ENCODE measurements at places on chromosomes 3 and 15.
A peak's percentile ranks its signal among the peaks of the same experiment; 100 is the strongest.

DNA sequence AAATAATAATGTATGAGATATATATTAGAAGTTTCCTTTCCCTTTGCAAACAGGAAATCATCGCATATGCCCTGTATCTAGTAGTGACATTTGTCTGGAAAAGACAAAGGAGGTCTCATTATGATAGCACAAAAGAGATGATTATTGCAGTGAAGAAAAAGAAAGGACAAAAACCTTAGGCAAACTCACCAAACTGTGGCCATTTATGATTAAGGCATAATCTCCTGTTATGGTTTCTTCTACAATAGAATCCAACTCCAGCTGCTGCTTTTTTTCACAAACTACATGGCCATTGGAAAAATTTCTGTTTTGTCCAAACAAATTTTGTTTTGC, 218.2 kb downstream of the ATP8B4 start:
- no peak for DNase-seq

DNA sequence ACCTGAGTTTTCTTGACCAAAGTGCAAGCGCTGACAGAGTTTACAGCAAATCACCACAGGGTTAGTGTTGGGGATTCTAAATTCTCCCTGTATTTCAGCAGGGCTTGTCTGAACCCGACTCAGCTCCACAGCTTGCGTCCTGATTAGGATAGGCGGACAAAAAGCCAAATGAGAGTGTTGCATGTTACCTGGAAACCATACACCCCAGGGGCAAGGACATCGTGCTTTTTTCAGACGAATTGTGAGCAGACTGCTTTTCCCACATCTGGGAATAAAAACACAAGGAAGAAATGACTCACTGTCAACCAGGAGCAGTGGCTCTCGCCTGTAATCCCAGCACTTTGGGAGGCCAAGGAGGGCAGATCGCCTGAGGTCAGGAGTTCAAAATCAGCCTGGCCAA, 3.0 kb downstream of the DZIP1L start:
- DNase-seq = no peak

- DNase-seq = no peak
Measured at GRCh38 chr15:64210371-64210770, 47.5 kb upstream of the PPIB start.

DNA sequence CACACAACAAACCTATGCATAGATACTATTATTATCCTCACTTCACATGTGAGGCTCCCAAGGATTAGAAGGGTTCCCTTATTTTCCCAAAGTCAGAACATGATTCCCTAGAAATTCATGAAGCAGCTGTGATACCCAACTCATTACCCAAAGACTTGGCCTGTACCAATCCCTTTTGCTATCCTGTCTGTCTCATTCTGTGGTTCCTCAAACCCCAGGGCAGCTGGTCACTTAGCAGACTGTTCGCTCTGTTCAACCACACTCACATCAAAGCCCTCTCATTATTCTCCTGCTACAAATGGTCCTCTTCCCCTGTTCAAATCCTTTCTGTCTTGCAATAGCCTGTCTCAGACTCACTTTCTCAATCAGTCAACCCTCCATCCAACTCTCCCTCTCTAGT, 154.3 kb upstream of the TRIM42 start:
- no peak for DNase-seq

DNA sequence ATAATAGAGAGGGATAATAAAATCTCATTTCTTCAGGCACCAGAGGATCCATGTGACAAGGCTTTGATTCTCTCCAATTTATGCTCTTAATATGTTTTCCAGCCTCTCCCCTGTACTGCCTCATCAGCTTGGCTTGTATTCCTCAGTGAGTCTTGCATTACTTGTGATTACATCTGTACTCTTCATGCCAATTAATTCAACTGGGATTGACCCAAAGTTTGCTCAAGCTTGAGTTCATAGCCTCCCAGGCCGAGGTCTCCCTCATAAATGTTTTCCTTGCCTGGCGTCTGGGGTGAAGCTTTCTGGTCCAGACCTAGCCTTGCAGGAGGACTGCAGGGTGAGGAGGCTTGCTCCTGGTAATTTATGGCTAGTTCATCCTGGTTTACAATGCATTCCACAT, 146.9 kb downstream of the CHST2 start:
- no peak for DNase-seq

GRCh38 chr15:63048776-63049665, 6.5 kb downstream of the TPM1 start:
- DNase-seq = peak; percentile 33

DNA sequence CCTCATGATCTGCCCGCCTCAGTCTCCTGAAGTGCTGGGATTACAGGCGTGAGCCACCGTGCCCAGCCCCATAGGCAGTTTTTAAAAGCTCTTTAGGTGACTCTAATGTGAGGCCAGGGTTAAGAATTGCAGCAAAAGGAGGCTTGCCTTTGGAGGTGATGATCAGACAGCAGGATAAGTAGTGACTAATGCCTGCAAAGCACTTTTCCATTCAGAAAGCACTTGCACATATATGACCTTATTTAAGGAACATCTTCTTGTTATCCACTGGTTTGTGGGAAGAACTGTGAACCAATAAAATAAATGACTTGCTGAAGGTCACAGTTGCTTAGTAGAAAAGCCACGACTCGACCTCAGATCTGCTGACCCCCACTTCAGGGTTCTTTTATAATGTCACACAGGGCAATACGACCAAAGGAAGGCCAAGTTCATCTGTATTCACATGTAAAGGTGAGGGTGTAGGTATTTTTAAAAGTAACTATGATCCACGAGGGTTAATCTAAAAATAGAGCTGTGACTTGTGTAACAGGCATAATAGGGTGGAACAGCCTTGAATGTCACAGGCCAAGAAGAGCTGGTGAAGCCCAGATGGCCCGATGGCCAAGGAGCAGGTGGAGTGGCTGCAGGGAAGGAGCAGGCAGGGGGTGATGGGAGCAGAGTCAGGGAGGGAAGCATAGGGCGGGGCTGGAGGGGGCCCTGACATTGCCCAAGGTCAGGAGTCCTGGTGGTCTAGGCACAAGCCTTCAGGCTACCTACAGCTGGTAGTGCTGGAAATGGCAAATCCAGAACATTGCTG, 24.4 kb downstream of the LARP6 start:
- no peak for DNase-seq

DNA sequence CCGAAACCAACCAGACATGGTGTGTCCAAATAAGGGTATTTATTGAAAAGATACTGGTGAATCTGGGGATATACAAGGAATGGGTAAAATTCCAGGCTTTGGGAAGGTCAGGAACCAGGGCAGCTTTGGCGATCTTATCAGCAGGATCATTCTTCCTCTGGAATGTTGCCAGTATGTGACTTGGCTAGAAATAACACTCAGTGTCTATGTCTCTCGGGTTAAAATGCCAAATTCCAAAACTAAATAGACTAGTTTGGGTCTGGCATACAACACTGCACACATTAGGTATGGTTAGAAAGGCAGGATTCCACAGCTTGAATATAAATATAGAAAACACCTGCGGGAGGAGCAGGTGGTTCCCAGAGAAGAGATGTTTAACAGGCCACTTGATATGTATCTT, 220.2 kb upstream of the CD96 start:
- DNase-seq = no peak

- no peak for DNase-seq
Measured at GRCh38 chr3:156214676-156215075, 94.3 kb downstream of the KCNAB1 start.

GRCh38 chr3:83048556-83048955, 1287.1 kb upstream of the GBE1 start:
- DNase-seq = no peak

- no peak for DNase-seq
Measured at GRCh38 chr3:155639462-155640055, 105.3 kb downstream of the PLCH1 start.

- DNase-seq = no peak
Measured at GRCh38 chr3:55486857-55487380, at the start of gene WNT5A. TSS of gene WNT5A (minus strand) at chr3:55487306. CDS start at chr3:55486985, 321 bp downstream.

DNA sequence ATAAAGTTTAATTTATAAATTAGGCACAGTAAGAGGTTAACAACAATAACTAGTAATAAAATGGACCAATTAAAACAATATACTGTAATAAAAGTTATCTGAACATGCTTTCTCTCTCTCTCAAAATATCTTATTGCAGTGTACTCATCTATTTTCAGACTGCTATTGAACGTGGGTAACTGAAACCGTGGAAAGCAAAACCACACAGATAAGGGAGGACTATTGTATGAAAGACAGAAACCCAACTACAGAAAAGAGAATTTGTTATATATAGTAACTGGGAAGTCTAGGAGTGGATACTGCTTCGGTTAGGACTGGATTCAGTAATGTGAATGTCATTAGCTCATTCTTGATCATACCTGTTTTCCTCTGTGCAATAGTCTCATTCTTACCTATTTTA, 119.3 kb upstream of the DAZL start:
- DNase-seq = no peak

GRCh38 chr3:8524249-8524648, 22.6 kb downstream of the LMCD1 start:
- DNase-seq = no peak

GRCh38 chr15:49380912-49381311, 42.1 kb upstream of the FGF7 start:
- no peak for DNase-seq

DNA sequence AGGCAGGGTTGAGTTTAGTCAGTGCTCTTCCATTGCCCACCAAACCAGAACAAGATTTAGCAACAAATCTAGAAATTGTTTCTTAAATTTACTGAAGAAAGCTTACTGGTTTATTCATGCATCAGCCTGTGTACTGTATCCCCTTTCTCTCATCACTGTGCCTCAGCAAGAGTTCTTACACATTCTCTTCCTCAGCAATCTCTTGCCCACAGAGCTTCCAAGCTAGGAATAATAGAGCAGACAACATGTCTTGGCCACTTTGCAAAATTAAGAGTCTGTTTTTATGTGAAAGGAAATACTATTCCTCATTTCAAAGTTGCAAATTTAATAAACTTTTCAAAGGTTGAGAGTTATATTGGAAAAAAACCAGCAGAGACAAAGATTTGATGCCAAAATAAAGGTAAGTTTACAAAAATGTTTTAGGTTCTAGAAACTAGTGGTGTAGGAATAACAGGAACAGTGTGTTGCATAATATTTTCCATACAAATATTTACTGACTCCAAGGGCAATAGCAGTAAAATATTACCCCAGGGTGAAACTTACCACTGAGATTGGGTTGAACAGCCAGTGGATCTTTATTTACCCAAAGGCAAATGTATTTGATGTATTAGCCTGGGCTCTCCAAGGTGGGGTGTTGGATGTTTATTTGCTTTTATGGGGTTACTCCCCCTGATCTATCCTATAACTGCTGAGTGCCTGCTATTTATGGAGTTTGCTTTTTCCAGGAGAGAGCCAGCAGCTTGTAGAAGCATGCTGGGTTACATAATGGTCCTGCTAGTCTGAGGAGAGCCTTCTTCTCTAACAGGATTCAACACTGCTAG, 276.7 kb downstream of the ADAMTSL3 start:
- no peak for DNase-seq

- no peak for DNase-seq
Measured at GRCh38 chr3:114846252-114846651, 300.8 kb downstream of the ZBTB20 start.

DNA sequence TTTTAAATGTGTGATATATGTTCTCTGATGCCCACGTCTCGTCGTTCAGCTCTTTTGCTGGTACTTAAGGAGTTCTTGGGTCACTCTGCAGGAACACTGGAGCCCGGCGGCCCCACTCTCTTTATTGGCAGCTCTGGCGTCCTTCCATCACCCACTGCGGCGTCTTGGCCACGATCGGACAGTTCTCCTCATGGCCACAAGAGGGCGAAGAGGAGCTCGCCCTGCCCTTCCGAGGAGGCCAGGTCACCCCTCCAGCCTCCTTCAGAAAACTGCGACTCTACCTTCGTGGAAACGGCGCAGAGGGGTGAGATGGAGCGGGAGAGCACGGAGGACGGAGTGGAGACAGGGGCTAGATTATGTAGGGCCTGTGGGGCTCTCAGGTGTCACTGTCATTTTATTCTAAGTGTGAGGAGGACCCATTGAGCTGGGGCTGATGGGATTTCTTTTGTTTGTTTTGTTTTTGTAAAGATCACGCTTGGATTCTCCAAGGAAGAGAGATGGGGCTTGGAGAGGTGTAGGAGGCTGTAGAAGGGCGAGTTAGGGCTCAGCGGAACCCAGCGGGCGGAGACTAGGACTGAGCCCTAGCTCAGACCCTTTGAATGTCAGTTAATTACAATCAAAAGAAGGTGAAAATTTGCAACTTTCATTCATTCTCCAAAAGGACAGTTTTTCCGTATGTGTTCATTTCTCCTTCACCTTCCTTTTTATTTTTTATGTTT, 28.0 kb upstream of the GABRA5 start:
- DNase-seq = no peak

DNA sequence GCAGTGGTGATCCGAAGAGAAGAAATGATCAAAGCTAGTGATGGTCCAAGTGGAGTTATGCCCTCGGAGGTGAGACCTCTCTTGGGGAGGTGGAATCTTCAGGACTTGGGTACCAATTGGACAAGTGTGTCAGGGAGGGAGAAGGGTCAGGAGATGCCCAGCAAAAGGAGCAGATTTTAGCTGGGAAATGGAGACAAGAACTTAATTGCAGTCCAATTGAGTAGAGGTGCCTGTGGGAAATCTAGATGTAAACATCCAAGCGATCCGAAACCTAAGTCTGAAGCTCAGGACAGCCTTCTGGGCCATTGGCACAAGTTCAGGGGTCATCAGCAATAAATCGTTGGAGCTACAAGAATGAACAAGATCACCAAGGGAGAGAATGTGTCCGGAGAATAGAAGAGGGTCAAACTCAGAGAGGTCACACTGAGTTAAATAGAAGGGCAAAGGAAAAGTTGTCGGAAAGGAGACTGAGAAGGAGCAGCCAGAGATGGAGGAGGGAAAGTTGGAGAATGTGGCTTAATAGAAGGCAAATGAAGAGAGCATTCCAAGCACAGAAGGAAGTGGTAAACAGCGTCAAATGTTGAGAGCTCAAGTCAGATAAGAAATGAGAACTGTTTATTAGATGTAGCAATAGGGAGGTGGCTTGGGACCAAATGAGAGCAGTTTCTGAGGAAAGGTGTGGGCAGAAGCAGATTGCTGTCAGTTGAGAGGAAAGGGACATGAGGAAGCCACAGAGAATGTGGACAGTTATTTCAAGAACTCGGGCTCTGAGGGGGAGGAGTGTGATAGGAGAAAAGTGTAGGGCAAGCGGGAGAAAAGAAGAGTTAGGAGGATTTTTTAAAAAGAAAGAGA, 64.2 kb upstream of the FNDC3B start:
- DNase-seq = no peak

GRCh38 chr15:58605931-58606530, 143.5 kb downstream of the ADAM10 start:
- no peak for DNase-seq
